Cardiac fibroblast (primary cell): ENCODE measurements at places on chromosomes 5 and 9.

- DNase-seq = no peak
Measured at GRCh38 chr5:56342616-56343015, 109.5 kb upstream of the ANKRD55 start.

- DNase-seq = no peak
Measured at GRCh38 chr9:6449645-6450044, 36.6 kb downstream of the UHRF2 start.

DNA sequence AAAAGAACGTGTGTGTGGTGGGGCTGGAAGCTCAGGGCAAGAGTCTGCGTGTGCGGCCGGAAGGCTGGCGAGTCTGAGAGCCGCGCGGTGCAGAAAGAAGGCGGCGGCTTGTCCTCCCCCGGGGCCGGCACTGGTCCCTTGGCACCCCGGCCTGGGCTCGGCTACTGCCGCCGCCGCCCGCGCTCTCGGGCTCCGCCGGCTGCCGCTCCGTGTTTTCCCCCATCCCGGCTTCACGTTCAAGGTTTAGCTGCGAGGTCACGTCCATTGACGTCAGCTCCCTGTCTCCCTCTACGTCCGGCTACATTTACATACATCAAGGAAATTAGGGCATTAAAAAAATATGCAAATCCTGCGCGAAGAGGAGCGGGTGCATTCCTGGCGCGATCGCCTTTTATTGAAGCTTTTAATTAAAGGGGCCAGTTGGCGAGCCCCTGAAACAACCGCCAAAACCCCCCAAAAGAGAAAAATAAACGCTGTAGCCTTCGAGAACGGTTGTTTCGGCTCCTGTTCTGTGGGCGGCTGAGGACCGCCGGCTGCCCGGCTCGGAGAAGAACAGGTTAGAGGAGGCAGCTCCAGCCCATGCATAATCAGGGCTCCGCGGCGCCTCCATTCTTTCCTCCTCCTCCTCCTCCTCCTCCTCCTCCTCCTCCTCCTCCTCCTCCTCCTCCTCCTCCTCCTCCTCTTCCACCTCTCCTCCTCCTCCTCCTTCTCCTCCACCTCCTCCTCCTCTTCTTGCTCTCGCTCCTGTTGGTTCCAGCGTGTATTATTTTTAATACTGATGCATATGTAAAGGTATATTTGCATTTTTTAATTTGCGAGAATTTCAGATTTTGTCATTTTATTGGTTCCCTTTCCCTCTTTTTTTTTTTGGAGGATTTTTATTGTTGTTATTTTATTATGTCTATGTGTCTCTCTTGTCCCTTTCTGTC lies 207.0 kb downstream of the MEF2C start:
- peak; percentile 53 for DNase-seq

DNA sequence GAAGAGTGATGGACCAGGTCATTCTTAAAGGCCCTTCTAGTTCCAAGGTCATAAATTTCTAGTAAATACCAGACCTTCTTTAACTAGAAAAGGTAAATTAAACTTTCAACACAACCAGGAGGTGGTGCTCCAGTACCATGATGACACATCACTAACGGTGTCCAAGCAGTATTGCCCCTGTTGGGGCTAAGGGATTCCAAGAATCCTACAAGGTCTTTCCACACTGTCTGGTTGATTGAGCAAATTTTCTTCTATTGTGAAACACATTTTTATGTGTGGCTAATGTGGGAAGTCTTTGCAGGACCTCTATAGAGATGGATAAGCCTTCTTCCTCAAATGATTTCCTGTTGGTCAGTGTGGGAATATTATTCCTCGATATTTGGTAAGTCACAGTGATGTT lies 459.6 kb upstream of the PAPPA start:
- DNase-seq = peak; percentile 99
